Kasumi-1 (cell line): ENCODE measurements at places on chromosomes 3 and 15.

- no peak for DNase-seq
Observed at GRCh38 chr3:57709031-57709430, 16.2 kb upstream of the DENND6A start.

- DNase-seq: peak; percentile 55
Observed at GRCh38 chr3:127299276-127299675, 11.4 kb upstream of the PRR20G start.

GRCh38 chr15:31298707-31299172, 27.9 kb upstream of the KLF13 start:
- DNase-seq: no peak

DNA sequence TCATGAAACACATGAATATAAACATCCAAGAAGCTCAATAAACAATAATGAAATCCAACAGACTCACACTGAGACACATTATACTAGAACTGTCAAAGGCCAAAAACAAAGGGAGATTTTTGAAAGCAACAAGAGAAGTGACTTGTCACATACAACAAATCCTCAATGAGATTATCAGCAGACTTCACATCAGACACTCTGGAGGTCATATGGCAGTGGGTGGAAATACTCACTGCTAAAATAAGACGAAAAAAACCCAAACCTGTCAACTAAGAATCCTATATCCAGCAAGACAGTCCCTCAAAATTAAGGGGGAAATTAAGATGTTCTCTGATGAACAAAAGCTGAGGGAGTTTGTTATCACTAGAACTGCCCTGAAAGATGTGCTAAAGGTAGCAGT, 125.4 kb upstream of the MELTF start:
- DNase-seq: no peak

DNA sequence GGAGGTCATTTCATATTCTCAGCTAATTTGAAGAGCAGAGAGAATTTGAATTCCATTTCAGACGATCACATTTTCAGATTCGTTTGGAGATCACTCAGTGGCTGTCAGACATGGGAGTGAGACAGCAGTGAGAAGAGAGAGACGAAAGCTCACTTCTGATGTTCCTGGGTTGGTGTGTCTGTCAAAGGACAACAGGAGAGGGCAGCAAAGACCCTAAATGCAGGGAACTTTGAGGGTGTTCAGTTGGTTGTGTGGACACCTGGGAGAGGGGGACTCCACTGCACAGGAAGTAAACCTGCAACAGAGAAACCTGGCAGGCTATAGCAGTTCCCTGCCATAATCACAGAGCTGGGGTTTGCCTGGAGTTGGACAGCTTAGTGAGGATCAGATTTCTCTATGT, 675.1 kb downstream of the SQOR start:
- DNase-seq: no peak

GRCh38 chr3:143070977-143071551, 48.5 kb upstream of the CHST2 start:
- DNase-seq: no peak

- no peak for DNase-seq
Observed at GRCh38 chr3:151357463-151357850, 27.1 kb downstream of the P2RY12 start.

- DNase-seq: peak; percentile 35
Observed at GRCh38 chr3:10666621-10667020, 149.4 kb upstream of the SLC6A11 start.

DNA sequence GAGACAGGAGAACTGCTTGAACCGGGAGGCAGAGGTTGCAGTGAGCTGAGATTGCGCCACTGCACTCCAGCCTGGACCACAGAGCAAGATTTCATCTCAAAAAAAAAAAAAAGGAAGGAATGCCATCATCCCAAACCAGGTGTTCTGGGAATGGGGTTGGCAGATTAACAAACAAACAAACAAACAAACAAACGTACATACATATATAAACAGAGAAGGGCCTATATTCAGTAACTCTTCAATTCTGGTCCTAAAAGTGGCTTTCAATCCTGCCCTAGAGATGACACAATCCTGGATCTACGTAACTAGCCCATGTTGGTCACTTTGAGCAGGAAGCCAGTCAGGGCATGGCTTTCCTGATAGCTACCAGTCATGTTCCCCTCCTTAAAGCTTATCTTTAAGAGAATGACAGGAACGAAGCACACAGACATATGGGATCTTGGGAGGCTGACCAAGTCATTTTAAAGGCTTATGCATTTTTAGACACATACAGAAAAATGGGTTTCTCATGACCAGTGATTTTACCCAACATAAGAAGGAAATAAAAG, 29.9 kb upstream of the RAB11A start:
- no peak for DNase-seq

DNA sequence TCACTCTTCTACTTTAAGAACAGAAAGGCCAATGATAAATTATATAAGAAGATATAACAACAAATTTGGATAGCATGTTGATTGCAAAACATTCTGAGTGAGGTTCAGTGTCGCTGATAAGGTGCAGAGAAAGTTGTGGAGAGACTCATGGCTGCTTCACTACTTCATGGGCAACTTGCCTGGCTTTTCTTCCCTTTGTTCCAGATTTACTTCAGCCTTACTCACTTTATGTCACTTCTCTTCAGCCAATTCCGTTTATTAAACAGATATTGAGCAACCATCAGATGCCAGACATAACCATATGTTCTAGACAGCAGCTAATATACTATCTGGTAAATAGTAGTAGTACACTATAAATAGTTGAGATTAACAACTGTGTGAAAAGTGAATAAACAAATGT, 150.0 kb upstream of the CHL1 start:
- DNase-seq: no peak

DNA sequence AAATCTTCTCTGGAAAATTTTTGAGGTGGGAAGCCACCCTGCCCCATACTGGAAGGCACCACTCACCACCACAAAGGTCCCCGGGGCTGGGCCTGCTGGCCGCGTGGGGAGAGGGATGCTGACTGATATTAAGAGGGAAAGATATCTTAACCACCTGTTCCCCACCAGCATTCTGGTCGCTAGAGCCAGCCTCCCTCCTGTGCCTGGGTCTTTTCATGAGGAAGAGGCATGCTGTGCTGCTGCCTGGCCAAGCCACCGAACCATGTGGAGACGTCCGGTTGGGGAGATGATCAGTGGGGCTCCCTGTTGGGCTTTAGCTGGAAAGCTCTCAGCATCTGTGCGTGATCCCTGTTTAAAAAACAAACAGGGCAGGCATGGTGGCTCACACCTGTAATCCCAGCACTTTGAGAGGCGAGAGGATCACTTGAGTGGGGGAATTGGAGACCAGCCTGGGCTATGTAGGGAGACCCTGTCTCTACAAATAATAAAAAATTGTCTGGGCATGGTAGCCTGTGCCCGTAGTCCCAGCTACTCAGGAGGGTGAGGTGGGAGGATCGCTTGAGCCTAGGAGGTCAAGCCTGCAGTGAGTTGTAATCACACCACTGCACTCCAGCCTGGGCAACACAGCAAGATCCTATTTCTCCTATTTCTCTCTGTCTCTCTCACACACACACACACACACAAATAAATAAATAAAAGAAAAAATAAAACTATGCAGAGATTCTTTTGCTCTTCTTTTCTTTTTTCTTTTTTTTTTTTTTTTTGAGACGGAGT, 1.0 kb downstream of the KLHL18 start:
- no peak for DNase-seq

GRCh38 chr3:32208447-32208846, 30.0 kb upstream of the CMTM8 start:
- no peak for DNase-seq

DNA sequence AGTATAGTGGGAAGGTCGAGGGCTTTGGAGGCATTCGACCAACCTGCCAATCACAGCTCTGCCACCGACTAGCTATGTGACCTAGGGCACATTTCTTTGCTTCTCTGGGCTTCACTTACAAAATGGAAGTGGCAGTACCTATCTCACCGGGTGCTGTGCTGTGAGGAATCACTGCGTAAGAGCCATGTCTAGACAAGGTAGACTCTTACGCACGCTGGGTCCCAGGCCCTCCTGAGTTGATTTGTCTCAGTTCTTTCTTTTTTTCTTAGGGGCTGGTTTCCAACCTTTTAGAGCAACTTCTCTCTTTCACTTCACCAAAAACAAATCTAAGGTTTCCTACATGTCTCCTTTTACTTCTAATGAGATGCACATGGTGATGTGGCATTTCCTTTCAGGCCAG, 18.8 kb downstream of the CA12 start:
- DNase-seq: no peak

DNA sequence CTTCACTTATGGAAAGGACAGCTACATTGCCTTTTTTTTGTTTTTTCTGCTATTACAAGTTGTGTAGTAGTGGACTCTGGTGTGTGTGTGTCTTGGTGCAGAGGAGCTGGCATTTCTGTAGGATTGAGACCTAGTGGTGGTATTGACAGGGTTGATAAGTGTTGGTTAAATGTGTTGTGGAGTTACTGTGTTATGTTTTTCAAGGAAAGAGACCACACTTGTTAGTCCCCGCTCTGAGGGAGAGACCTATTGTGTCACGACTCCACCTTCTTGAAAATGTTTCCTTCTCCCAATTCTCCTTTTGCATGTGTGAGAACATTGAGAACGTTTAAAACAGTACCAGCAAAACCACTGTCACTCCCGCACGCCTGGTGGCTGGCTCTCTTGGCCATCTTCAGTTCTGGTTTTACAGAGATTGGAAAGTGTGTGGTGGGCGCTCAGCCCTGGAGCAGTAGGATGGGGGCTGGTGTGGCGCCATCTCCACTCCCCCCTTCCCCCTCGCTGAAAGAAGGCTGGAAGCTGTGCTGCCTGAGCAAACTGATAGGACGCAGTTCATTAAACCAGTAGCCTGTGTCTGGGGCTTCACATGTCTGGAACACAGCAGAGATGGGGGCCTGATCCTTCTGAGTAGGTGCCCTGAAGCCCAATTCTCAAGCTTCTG, 5.5 kb downstream of the KLF13 start:
- no peak for DNase-seq
